ENCODE measurements at places on chromosomes 6 and 20.

- DNase-seq = no peak
Observed at GRCh38 chr6:110474500-110474899, 1.9 kb downstream of the SLC22A16 start.

- DNase-seq = no peak
Observed at GRCh38 chr20:23766531-23766930, 15.8 kb upstream of the CST1 start.

DNA sequence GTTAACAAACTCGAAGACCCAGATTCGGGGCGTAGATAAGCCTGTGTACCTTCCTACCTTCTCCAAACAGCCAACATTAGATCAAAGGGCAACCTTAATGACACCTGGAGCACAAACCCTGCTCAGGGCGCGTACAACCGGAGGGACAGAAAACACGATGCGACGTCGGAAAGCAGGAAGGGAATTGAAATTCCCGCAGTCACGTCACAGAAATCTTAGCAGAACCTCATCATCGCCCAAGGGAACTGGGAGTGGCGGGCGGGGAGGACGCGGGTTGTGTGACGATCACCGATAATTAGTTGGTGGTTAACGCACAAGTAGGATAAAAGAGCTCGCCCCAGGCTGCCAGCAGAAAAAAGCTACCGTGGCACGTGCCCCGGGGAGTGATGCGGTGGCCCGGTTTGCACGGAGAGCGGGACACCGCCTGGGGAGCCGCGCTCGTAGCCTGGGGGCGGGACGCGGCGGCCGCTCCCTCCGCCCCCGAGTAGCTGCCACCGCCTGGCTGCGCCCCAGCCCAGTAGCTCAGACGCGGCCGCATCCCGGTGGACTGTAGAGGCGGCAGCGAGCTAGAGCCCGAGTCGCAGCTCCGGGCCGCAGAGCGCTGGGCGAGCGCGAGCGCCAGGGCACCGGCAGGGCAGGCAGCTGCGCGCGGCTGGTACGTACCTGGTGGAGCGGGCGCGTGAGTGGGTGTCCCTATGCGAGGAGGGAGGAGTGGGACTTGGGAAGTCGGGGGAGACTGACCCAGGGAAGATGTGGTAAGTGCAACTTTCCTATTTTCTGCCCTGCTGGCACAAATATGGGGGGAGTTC is at the start of gene PKIB:
Gene PKIB (plus strand): TSS at position 525 of the 809 bp plus-strand sequence. CDS start 107,390 bp downstream, outside the sequence.
- no peak for DNase-seq

GRCh38 chr6:46410334-46410953 is 80.8 kb downstream of the RCAN2 start:
- no peak for DNase-seq

- DNase-seq = peak; percentile 30
Observed at GRCh38 chr20:33663161-33664084, 1.3 kb downstream of the C20orf144 start.

- DNase-seq = peak; percentile 23
Observed at GRCh38 chr6:143026696-143027449, 33.8 kb upstream of the AIG1 start.

DNA sequence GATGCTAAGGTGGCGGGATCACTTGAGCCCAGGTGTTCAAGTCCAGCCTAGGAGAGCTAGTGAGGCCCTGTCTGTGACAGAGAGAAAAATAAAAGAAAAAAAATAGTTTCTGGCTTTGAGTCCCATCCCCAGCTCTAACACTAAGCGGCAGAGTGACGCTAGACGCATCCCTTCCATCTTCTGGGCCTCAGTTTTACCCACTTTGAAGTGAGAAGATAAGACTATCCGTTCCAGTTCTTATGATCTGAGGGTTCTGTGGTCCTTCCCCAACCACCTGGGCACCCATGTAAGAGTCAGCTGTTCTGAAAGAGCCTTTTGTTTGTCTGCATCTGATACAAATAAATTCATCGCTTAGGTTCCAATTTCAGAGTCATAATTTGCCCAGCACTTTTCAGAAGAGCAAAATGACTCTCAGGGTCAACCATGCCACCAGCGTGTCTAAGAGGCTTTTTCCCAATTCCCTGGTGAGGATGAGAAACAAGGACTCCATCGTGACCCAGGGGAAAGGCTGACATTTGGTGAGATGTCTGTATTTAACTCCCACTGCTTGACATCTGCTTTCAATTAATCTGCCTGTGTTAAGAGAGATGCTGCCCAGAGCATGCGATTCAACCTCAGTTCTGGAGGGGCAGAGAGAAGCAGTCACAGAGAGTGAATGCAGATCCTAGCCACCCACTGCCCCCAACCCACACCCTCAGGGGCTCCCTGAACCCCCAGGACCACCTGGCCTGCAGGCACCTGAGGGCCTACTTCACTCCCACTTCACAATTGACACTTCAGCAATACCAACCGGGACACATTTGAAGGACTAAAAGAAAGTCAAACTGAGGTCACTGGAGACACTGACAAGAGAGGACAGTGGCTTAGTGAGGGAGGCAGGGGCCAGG is 131.6 kb upstream of the TOP1 start:
- no peak for DNase-seq

DNA sequence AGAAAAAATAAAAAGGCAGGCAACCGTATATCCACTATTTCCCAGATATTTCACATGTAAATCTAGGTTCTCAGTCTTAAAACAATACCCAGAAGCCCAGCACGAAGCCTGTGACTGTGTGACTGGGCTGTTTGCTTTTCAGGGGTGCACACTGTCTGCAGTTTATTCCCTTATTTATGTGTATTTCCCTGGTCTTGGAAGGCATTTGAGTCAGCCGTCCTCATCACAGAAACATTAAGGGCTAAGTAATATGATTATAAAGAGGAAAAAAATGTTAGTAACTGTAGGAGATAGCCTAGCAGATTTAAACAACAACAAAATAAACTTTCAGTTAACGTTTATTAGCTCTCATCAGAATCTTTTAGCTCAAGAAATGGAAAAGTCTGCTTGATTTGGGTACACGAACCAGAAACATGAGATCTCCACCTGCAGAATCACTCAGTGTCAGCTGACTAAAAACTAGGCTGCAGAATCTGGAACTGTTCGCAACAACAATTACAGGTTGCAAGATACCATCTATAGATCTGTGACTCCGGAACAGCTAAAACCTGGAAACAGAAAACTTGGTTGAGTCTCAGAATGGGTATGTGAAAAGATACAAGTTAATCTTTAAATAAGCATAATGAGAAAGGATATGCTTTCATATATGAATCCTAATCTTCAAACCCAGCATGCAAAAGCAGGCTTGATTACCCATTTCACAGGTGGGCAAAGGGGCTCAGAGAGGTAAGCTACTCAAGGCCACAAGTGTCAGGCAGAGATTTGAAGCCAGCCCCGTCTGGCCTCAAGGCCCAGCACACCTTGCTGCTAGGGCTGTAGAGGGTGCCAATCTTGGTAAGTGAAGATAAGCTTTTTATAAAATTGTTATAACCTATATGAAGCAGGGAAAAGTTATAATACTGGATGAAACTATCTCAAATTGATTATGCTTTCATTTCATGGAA is 21.1 kb downstream of the GCLC start:
- DNase-seq = no peak

DNA sequence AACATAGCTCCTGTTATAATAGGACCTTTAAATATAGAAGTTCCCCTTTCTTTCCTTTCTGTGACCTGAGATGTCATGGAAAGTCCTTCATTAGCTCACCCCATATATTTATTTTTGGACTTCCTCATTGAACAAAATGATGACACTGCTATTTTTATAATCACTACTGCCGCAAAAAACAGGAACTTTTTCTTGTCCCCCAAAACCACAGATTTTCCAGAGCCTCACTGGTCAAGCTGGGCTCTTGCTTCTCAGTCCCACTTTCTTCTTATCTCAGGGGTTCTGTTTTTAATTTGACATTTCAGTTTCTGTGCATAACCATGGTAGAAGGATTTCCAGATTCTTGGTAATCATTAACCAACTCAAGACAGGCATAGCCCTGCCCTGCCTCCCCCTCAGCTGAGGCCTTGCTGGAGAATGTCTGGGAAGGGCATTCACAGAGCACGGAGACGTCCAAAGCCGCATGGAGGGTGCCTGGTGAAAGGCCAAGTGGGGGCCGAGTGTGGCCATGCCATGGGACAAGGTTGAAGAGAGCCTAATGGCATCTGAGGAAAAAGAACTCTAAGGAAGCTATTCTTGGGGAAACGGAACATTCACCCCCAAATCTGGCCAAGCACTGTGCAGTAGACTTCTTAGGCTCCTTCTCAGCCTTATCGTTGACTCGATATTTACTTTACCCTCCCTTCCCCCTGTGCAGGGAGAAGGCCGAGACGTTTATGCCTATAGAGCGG is 73.7 kb downstream of the EDN1 start:
- no peak for DNase-seq

GRCh38 chr6:33017018-33017417 is 7.6 kb upstream of the HLA-DOA start:
- DNase-seq = no peak

DNA sequence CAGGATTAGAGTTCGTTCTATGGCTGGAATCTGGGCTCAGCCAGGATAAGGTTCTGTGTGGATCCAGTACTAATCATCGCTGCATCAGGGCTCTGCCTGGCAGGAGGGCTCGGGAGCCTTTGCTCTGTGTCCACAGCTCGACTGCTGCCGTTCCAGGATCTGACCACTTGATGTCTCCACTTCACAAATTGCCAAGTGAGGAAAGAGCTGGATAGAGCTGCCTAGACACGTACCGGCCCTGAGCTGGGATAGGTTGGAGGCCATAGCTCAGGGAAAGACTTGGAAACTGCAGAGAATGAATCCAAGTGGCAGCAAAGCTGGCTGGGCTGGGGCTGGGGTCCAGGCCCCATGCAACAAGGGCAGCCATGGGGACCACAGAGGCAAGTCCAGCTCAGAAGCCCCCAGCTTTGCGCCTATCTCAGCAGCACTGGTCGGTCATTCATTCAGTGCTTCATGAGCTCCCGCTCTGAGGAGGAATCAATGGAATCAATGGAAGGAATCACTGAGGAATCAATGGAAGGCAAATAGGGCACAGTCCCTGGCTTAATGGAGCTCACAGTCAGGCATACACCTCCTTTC is 38.0 kb upstream of the TOP1 start:
- peak; percentile 33 for DNase-seq
